ENCODE measurements at places on chromosomes 16 and 17. TPM values are rescaled to one million over a fixed set of nuclear protein-coding genes. Genes with fewer than 3 reads are reported as not detected.

DNA sequence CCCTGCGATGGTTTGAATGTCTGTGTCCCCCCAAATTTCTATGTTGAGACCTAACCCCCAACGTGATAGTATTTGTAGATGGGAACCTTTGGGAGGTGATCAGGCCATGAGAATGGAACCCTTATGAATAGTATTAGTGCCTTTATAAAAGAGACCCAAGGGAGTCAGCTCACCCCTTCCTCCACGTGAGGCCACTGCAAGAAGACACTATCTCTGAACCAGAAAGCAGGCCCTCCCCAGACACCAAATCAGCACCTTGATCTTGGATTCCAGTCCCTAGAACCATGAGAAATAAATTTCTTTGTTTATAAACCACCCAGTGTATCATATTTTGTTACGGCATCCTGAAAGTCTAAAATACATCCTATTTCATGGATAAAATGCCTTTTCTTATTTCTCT lies 64.4 kb upstream of the LRRC37A3 start:
- no peak for DNase-seq

DNA sequence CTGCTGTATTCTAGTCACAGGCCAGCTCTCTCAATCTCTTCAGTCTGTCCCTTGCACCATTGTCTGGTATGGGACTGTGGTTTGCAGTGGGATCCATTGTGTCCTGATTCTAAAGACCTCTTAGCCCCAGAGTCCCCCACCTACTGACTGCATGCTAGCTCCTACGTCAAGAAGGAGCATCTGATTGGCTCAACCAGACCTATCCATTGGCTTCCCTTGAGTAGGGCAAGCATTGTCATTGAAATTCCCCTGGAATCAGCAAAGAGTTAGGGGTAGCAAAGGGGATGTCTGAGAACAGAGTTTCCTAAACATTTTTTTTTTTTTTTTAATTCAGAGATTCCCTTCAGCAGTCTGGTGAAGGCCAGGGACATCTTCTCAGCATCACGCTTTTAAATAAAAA lies 175.3 kb upstream of the MPHOSPH6 start:
- no peak for DNase-seq

- no peak for DNase-seq
These were observed 49.8 kb downstream of the COTL1 start for GRCh38 chr16:84568066-84568465.

GRCh38 chr16:13351601-13352217 lies 450.3 kb downstream of the SHISA9 start:
- DNase-seq: no peak

The C17orf78 gene
- polyA plus RNA-seq: not detected
